ENCODE measurements at places on chromosomes 12 and 14. TPM values are rescaled to one million over a fixed set of nuclear protein-coding genes. Genes with fewer than 3 reads are reported as not detected.

GRCh38 chr14:59483819-59484638 is at the start of the genes JKAMP and L3HYPDH:
Gene JKAMP (plus strand): TSS chr14:59484517. CDS start chr14:59484590, 73 bp downstream.
Gene L3HYPDH (minus strand): TSS chr14:59484408. CDS start chr14:59484316, 92 bp downstream.
- H3K4me1 ChIP-seq = peaks cover 58% of the 10 kb centered on the region
- H3K36me3 ChIP-seq = peaks cover 25% of the 10 kb centered on the region
- H3K4me3 ChIP-seq = peak within 1 kb of the TSS; percentile 85
- DNase-seq = peak; percentile 98
- peak within 1 kb of the TSS; percentile 88 for H3K27ac ChIP-seq

GRCh38 chr12:113292091-113292490 is 42.8 kb downstream of the SLC8B1 start:
- no peaks in the 10 kb centered on the region for H3K27me3 ChIP-seq
- no peaks in the 10 kb centered on the region for H3K4me1 ChIP-seq
- no peak overlapping the region for H3K27ac ChIP-seq
- H3K36me3 ChIP-seq = peaks cover 3% of the 10 kb centered on the region

DNA sequence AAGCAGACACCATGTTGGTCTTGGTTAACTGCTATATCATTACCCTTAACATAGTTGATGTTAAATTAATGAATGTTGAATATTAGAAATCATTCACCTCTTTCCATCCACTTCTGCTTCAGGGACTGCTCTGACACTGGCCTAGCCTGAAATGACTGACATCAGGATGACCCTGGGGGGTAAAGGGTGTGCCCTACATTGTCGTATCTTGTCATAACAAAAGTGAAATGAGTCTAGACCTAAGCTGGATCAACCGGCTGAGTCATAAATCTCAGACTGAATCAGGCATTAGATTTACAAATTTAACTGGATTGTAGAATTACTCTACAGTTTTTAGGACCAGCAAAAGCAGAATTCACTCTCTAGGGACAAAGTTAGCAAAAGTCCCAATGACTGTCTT is 35.3 kb downstream of the KICS2 start:
- H3K36me3 ChIP-seq = no peaks in the 10 kb centered on the region
- no peaks in the 10 kb centered on the region for H3K4me1 ChIP-seq
- no peaks in the 10 kb centered on the region for H3K27me3 ChIP-seq
- DNase-seq = no peak
- no peak overlapping the region for H3K4me3 ChIP-seq

- no peaks in the 10 kb centered on the region for H3K4me1 ChIP-seq
- H3K27me3 ChIP-seq = no peaks in the 10 kb centered on the region
- no peak overlapping the region for H3K4me3 ChIP-seq
- no peak for DNase-seq
Measured at GRCh38 chr12:131020326-131021153, 66.8 kb downstream of the ADGRD1 start.

DNA sequence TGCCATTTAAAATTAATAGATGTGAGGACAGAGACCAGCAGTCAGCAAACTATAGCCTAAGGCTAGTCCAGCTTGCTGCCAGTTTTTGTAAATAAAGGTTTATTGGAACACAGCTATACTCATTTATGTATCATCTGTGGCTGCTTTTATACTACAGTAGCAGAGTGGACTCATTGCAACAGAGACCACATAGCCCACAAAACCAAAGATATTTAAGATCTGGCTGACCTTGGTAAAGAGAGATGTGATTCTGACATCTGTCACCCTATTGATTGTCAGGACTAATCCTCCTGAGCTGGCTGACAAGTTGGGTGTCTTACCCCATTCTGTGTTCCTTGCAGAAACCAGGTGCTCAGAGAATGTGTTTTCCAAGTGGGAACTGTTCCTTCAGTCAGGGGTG is 99.9 kb downstream of the BEGAIN start:
- no peak for DNase-seq
- H3K27me3 ChIP-seq = no peaks in the 10 kb centered on the region
- peaks cover 36% of the 10 kb centered on the region for H3K4me1 ChIP-seq
- H3K4me3 ChIP-seq = no peak overlapping the region
- no peaks in the 10 kb centered on the region for H3K36me3 ChIP-seq
- no peak overlapping the region for H3K27ac ChIP-seq

DNA sequence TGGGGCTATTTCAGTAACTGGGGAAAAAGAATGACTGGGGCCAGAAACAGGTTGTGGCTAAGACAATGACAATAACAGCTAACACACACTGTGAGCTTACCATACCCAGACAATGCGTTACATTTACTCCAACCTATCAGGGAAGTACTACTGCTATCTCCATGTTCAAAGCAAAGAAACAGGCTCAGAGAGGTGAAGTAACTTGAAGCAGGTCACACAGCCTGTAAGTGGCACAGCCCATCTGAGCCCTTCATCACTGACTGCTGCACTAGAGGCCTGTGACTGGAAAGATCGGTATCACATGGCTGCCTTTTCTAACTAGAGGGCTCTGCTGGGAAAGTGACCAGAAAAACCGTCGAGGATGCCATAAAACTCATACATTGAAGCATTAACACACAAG is 7.9 kb downstream of the GCN1 start:
- no peak for DNase-seq
- peaks cover 67% of the 10 kb centered on the region for H3K36me3 ChIP-seq
- no peak overlapping the region for H3K27ac ChIP-seq

DNA sequence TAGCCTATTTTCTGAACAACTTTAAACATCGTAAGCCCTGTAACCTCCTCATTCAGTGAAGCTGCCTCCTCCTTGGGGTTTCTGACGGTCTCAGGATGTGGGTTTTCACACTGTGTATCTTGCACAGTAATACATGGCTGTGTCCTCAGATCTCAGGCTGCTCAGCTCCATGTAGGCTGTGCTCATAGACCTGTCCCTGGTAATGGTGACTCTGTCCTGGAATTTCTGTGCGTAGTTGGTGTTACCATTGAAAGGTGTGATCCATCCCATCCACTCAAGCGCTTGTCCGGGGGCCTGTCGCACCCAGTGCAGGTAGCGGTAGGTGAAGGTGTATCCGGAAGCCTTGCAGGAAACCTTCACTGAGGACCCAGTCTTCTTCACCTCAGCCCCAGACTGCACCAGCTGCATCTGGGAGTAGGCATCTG is 980.5 kb downstream of the TMEM121 start:
- H3K4me3 ChIP-seq = peak overlapping the region; percentile 74
- H3K27ac ChIP-seq = peak overlapping the region; percentile 92
- H3K4me1 ChIP-seq = peaks cover 76% of the 10 kb centered on the region
- H3K36me3 ChIP-seq = no peaks in the 10 kb centered on the region
- DNase-seq = peak; percentile 79

DNA sequence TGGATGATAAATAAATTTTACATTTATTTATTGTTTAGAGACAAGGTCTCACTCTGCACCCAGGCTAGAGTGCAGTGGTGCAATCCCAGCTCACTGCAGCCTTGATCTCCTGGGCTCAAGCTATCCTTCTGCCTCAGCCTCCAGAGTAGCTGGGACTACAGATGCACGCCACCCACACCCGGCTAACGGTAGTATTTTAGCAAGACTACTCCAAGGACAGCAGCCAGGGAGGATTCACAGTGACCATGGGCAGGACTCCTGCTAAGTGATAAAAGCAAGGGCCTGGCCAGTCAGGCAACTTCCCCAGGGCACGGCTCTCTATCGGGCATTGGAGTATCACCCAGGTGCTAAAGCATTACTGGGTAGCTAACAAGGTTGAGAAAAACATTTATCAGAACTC is 55.4 kb downstream of the ARL6IP4 start:
- H3K27me3 ChIP-seq = no peaks in the 10 kb centered on the region
- H3K4me1 ChIP-seq = peaks cover 23% of the 10 kb centered on the region
- no peak for DNase-seq
- H3K4me3 ChIP-seq = no peak overlapping the region
- no peak overlapping the region for H3K27ac ChIP-seq

GRCh38 chr14:63852271-63852816 is 460 bp upstream of the SYNE2 start:
- peaks cover 38% of the 10 kb centered on the region for H3K4me1 ChIP-seq
- H3K27ac ChIP-seq = peak overlapping the region; percentile 83
- peak overlapping the region; percentile 91 for H3K4me3 ChIP-seq
- H3K36me3 ChIP-seq = peaks cover 20% of the 10 kb centered on the region
- no peak for DNase-seq

DNA sequence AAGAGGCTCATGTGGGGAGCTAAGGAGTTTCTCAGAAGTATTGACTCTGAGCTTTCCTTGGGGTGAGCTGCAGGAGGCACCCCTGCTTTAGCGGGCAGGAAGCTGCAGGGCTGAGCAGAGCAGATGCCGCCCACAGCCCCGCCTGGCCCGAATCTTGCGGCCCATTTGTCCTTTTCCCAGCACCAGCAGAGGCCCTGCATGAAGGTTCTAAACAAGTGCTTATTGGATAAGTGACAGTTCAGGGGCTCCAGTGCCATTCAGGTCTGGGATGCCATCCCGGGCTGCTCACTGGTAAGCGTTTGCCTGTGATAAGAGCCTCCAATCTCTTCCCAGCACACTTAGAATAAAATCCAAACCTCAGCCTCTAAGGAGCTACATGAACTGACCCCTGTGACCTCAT is 11.4 kb downstream of the RILPL1 start:
- H3K27ac ChIP-seq = no peak overlapping the region
- no peak overlapping the region for H3K4me3 ChIP-seq
- DNase-seq = no peak
- H3K4me1 ChIP-seq = no peaks in the 10 kb centered on the region
- H3K27me3 ChIP-seq = no peaks in the 10 kb centered on the region
- no peaks in the 10 kb centered on the region for H3K36me3 ChIP-seq

GRCh38 chr12:33314223-33314622 is 125.4 kb downstream of the SYT10 start:
- no peak overlapping the region for H3K27ac ChIP-seq
- no peaks in the 10 kb centered on the region for H3K4me1 ChIP-seq
- no peak for DNase-seq
- H3K27me3 ChIP-seq = no peaks in the 10 kb centered on the region

- no peak overlapping the region for H3K4me3 ChIP-seq
- H3K27me3 ChIP-seq = no peaks in the 10 kb centered on the region
- H3K36me3 ChIP-seq = no peaks in the 10 kb centered on the region
- H3K4me1 ChIP-seq = no peaks in the 10 kb centered on the region
- H3K27ac ChIP-seq = no peak overlapping the region
Measured at GRCh38 chr12:28629691-28630090, 439.4 kb downstream of the CCDC91 start.

- DNase-seq = no peak
- H3K27me3 ChIP-seq = peaks cover 12% of the 10 kb centered on the region
- H3K27ac ChIP-seq = no peak overlapping the region
- peaks cover 8% of the 10 kb centered on the region for H3K4me1 ChIP-seq
Measured at GRCh38 chr12:52193991-52194390, 2.2 kb upstream of the KRT80 start.

GRCh38 chr14:98010784-98011183 is 1213.6 kb downstream of the VRK1 start:
- no peaks in the 10 kb centered on the region for H3K27me3 ChIP-seq
- H3K36me3 ChIP-seq = no peaks in the 10 kb centered on the region
- peak; percentile 35 for DNase-seq

- no peaks in the 10 kb centered on the region for H3K36me3 ChIP-seq
- no peaks in the 10 kb centered on the region for H3K4me1 ChIP-seq
- no peak overlapping the region for H3K4me3 ChIP-seq
- H3K27me3 ChIP-seq = no peaks in the 10 kb centered on the region
Measured at GRCh38 chr12:16329594-16329993, 17.9 kb upstream of the MGST1 start.

DNA sequence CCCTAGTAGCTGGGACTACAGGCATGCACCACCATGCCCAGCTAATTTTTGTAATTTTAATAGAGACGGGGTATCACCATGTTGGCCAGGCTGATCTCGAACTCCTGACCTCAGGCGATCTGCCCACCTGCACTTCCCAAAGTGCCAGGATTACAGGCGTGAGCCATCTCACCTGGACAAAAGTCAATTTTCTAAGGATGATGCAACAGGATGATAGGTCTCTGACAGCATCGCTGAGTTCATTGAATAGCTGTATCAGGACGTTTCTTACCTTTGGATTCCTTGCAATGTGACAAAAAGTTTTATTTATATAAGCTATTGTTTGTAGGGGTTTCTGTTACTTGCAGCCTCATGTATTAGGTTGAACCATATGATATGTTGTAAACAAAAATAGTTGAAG is 55.5 kb upstream of the PCED1B start:
- H3K27me3 ChIP-seq = peaks cover 28% of the 10 kb centered on the region
- H3K27ac ChIP-seq = no peak overlapping the region
- H3K4me1 ChIP-seq = no peaks in the 10 kb centered on the region
- no peaks in the 10 kb centered on the region for H3K36me3 ChIP-seq
- no peak overlapping the region for H3K4me3 ChIP-seq

- no peak overlapping the region for H3K4me3 ChIP-seq
- peaks cover 32% of the 10 kb centered on the region for H3K4me1 ChIP-seq
- DNase-seq = no peak
- no peak overlapping the region for H3K27ac ChIP-seq
- peaks cover 38% of the 10 kb centered on the region for H3K36me3 ChIP-seq
- H3K27me3 ChIP-seq = no peaks in the 10 kb centered on the region
Measured at GRCh38 chr12:75508159-75508558, 3.2 kb downstream of the KRR1 start.

- no peaks in the 10 kb centered on the region for H3K4me1 ChIP-seq
- no peak overlapping the region for H3K4me3 ChIP-seq
- DNase-seq = no peak
- peaks cover 47% of the 10 kb centered on the region for H3K27me3 ChIP-seq
- H3K27ac ChIP-seq = no peak overlapping the region
Measured at GRCh38 chr12:113519464-113520307, 48.0 kb upstream of the LHX5 start.

- H3K4me1 ChIP-seq = peaks cover 2% of the 10 kb centered on the region
- no peak overlapping the region for H3K4me3 ChIP-seq
- H3K36me3 ChIP-seq = no peaks in the 10 kb centered on the region
- H3K27me3 ChIP-seq = peaks cover 9% of the 10 kb centered on the region
Measured at GRCh38 chr12:75587340-75588106, 76.1 kb upstream of the KRR1 start.

GRCh38 chr14:68937471-68938270 is 41.4 kb downstream of the ACTN1 start:
- DNase-seq = no peak
- H3K27ac ChIP-seq = peak overlapping the region; percentile 61
- peaks cover 50% of the 10 kb centered on the region for H3K4me1 ChIP-seq
- H3K4me3 ChIP-seq = no peak overlapping the region

Gene SARNP
- 94.8 TPM for total RNA-seq

Gene RNF212B
- total RNA-seq = not detected

Gene FGF6
- not detected for total RNA-seq

Gene TMTC1
- total RNA-seq = not detected

Gene NANOG
- not detected for total RNA-seq

Gene PPM1H
- total RNA-seq = not detected

Gene ZBTB25
- total RNA-seq = 28.2 TPM

Gene PTHLH
- not detected for total RNA-seq

Gene NTS
- total RNA-seq = not detected

Gene SBNO1
- total RNA-seq = 38.9 TPM
